Cerebellar cortex (tissue), 1 donor: ENCODE measurements at places on chromosomes 6 and 20.

DNA sequence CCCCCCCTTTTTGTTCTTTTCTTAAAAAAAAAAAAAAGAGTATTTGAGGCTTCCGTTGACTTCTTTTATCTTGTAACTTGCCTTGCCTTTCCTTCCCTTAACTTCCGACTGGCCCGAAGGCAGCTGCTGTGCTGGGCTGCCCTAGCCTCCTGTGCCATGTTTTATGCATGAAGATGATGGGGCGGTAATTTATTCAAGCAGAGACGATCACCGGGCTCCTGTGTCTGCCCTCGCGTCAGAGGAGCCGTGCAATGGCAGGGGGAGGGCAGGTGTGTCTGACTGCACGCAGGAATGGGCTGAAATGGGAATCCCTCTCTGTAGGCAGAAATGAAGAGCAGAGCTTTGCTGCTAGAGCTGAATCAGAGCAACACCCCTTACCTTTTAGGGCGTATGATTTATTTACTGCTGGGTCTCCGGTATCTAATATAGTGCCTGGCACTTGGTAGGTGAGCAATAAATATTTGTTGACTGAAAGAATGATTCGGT is 106.3 kb upstream of the RIPOR2 start:
- DNase-seq, result no peak

DNA sequence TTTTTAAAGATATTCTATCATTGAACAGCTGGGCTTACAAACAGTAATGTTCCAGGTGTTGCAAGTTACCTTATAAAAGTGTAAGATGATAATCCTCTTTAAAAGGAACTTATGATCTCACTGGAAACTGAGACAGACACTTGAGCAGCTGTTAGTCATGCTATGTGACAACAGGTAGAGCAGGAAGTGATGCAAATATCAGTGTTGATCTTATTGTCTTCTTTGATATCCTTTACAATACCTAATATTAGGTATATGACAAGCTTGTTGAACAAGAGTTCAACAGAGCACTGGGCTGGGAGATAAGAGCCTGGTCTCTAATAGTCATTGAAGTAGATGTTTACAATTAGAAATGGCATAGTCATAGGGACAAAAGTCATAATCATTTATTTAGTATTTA is 150.0 kb downstream of the UBE3D start:
- no peak for DNase-seq

- DNase-seq, result peak; percentile 80
These were observed 31.5 kb downstream of the CFAP61 start for GRCh38 chr20:20083807-20084206.

- DNase-seq, result no peak
These were observed 211.1 kb upstream of the RNF24 start for GRCh38 chr20:4226330-4227084.

- no peak for DNase-seq
These were observed 211.6 kb downstream of the WDR27 start for GRCh38 chr6:169490246-169490641.

DNA sequence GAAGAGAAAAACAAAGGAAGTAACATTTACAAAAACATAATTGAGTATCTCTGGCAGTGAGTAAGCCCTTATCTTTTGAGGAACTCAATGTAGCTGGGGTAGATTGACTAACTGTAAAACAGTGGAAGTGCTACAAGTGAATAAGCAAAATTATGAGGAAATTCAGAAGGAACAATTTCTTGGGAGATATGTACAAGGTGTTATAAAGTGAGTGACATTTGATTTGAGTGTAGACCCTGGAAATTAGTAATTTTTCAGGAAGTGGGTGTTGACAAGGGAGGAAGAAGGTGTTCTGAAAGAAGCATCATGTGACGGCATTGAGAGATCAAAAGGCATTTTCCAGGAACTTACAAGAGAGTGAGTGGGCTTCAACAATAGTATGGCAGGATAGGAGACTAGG is 22.2 kb downstream of the XRN2 start:
- no peak for DNase-seq

- DNase-seq, result no peak
These were observed 6.1 kb upstream of the ZMYND8 start for GRCh38 chr20:47362361-47363219.
